ENCODE measurements at places on chromosomes 6 and 20.
A peak's percentile ranks its signal among the peaks of the same experiment; 100 is the strongest.

GRCh38 chr6:20098267-20098876 lies 113.9 kb downstream of the MBOAT1 start:
- no peak for DNase-seq

DNA sequence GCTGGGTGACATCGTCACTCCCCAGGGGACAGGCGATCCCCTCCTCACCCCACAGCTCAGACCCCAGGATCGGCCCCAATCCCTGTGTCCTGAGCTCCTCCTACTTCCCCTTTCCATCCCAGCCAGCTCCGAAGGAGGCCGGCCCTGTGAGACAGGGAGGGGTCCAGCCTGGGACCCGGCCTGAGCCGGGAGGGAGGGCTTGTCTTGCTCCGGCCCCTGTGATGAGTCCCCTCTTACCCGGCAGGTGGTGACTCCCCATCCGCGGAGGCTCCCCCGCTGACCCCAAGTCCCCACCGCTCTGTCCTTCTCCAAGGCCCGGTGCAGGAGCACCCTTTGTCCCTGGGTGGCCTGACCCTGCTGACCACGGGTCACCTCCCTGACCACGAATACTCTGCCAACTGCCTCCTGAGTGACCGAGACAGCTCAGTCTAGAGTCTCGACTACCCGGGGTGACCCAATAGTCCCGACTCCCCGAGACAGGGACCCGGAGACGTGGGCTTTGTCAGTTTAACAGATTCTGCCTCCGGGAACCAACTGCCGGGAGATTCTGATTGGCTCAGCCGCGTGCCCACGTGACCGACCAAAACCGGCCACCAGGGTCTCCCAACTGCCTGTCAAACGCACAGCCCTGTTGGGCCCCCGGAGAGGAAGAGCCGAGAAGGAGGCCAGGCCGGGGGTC lies 187.4 kb upstream of the PROKR2 start:
- DNase-seq: peak; percentile 74

DNA sequence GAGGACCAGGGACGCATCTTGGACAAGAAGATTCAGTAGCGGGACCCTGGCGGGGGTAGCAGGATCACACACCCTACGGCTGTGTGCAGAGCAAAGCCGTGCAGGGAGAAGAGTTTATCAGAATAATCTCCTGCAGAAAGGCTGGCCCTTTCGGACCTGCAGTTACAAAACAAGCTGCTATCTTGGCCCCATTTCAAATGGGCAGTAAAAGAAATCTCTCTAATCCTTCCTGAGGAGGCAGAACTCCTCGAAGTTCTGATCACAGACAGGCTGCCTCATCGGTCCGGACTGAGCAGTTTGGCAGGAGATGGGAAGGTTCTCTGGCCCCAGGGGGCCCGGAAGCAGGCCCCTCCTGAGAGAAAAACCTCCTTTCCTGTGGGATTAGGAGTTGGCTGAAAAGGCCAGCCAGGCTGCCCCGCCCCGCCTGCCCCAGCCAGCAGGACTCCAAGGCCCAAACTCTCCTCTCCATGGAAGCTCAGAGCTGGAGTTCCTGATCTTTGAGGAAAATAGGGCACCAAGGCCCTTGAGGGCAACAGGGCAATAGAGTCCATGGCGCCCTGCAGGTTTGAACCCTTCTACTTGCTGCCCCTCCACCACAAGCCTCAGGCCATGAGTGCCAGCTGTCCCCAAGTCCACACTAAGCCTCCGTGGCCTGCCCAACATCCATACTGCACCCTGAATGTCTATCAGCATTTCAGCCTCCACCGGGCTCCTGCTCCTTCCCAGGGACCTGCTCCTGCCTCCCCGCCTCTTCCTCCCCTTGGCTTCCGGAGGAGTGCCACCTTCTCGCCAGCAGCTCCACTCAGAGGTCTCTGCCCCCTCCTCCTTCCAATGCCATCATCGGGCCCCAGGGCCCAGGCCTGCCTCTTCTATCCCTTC lies 141.3 kb downstream of the PREX1 start:
- DNase-seq: peak; percentile 96

GRCh38 chr20:15445056-15445840 lies 1107.8 kb upstream of the FLRT3 start:
- no peak for DNase-seq

DNA sequence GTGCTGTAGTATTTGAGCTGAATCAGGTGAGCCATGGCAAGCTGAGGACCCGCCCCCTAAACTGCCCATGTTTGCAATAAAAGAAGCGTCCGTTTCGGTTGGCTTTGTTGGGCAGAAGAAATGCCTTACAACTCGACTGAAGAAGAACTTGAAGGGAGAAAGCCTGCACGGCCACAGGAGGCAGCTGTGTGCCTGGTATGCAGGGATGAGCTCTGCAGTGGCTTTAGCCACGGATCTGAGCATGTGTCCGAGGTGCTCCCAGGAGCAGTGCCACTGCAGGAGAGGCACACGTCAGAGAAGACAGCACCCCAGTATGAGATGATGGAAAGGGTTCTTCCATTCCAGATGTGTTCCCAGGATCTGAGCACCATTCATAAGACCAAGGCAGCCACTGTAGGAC lies 23.5 kb downstream of the KIZ start:
- DNase-seq: no peak

GRCh38 chr6:139757784-139758183 lies 383.3 kb upstream of the CITED2 start:
- peak; percentile 71 for DNase-seq

GRCh38 chr6:149963462-149964307 lies at the start of gene ULBP1:
TSS of gene ULBP1 (plus strand) at chr6:149963943. CDS start at chr6:149964050, 107 bp downstream.
- peak; percentile 80 for DNase-seq

DNA sequence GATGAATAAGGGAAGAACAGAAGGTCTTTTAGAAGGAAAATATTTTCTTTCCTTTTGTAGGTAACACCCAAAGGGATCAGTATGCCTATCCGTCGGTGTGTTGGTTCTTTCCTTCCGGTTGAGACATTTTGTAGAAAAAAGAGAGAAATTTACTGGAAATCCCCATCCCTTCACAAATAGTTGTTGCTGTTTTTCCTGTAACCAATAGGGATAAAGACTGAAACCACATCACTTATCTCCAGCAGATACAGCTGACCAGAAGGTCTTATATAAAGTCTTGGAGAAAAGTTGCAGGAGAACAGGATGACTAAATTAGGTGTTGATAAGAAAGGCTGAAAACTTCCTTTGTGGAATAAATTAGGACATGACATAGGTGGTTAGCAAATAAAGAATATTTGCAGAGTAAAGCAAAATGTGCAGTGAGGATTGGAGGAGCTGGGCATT lies 14.8 kb upstream of the HLA-DRB1 start:
- no peak for DNase-seq

DNA sequence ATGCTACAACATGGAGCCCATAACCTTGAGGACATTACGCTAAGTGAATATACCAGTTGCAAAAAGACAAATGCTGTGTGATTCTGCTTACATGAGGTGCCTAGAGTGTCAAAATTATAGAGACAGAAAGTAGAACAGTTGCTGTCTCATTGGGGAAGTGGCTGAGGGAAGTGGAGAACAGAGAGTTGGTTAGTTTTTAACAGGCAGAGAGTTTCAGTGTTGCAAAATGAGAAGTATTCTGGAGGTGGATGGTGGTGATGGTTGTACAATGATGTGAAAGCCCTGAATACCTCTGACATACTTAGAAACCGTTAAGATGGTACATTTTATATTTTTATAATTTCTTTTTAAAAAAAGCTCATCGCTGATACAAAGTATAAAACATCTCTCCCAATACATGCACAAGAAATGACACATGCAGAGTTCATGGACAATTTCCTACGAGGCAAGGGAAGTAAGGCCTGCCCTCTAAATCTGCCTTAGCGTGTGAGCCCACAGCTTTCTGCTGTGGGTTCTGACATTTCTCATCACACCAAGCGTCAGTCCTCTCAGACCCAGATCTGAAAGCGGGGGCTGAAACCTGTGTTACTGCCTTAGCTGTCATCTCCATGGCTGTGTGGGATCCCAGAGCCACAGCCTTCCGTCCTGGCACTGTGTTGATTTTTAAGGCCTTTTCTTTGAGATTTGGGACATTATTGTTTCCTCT lies 126.0 kb downstream of the RNASET2 start:
- no peak for DNase-seq
